AG08396 (cell line): ENCODE measurements at places on chromosomes 12 and 14.

- no peak for DNase-seq
These were observed 175.6 kb downstream of the DUSP6 start for GRCh38 chr12:89176676-89177075.

- no peak for DNase-seq
These were observed 90.1 kb downstream of the STXBP6 start for GRCh38 chr14:24959791-24960331.

DNA sequence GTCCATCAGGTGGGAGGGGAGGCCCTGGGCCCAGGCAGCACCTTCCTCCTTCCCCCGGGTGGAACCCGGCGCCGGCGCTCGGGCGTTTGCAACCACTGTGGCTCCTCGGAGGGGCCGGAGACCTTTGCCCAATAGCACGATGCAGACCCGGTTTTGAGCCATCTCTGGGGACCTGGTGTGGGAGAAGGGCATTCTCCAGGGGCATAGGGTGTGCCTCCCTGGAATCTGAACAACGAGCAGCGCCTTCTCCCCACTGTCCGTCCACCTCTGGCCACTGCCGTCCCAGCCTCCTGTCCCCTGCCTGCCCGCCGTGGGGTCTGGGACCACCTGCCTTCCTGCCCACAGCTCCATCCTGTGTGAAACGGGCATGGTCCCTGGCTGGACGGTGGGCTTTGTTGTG, 12.5 kb downstream of the ZFYVE21 start:
- no peak for DNase-seq

- DNase-seq, result no peak
These were observed 222.3 kb upstream of the TMTC1 start for GRCh38 chr12:30006021-30006420.

GRCh38 chr12:47271800-47272239, 192.1 kb upstream of the AMIGO2 start:
- no peak for DNase-seq

DNA sequence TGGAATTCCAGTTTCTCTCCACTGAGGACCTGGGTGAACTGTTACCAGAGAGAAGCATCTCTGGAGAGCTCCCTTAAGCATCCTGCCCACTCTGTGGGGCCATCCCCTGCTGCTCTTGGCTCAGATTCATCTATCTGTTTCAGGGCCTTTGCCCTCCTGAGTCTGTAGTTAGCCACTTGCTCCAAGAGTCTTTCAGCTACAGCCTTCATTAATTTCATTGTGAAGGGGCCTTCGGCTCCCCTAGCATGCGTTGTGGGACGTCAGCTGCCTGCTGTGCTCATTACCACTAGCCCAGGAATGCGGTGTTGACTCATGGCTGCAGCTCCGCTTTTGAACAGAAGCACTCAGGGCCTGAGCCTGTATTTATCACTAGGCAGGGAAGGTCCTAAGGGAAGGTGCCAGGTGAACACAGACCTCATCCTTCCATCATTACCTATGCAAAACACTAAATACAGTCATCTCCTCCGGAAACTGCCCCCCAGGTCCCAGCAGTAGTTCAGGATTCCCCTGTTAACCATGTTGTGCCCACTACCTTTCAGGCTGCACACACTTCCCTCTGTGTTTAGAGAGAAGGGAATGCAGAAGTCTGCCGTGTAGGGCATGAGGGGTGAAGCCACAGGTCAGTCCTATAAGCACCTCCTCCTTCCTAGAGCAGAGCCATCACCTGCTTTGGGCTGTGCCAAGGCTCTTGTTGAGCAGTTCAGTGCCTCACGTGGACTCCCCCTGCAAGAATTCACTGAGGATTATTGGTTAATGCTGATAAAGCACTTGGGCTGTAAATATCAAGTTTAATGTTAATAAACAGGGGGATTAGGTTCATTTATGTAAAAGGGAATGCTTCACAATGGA, 191.4 kb downstream of the CACNA1C start:
- peak; percentile 86 for DNase-seq

DNA sequence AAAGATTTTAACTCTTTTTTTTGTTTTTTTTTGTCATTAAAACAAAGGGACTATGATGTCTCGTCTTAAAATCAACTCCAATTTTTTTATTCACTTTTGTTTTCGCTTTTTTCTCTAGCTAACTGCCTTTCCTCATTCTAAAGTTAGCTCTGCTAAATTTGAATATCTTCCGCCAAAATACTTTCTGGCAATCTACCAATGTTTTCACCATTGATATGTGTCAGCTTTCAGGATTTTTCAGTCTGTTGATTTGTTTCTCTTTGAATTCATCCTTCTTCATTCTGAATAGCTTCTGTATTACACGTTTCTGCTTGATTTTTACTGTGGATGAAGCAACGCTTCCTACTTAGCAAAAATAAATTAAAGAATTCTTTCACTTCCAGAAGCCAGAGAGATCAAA, 38.7 kb upstream of the NOVA1 start:
- DNase-seq, result no peak

GRCh38 chr12:127503246-127503645, 763.7 kb upstream of the TMEM132C start:
- no peak for DNase-seq

- DNase-seq, result no peak
These were observed 11.2 kb upstream of the PLD4 start for GRCh38 chr14:104913435-104913834.

DNA sequence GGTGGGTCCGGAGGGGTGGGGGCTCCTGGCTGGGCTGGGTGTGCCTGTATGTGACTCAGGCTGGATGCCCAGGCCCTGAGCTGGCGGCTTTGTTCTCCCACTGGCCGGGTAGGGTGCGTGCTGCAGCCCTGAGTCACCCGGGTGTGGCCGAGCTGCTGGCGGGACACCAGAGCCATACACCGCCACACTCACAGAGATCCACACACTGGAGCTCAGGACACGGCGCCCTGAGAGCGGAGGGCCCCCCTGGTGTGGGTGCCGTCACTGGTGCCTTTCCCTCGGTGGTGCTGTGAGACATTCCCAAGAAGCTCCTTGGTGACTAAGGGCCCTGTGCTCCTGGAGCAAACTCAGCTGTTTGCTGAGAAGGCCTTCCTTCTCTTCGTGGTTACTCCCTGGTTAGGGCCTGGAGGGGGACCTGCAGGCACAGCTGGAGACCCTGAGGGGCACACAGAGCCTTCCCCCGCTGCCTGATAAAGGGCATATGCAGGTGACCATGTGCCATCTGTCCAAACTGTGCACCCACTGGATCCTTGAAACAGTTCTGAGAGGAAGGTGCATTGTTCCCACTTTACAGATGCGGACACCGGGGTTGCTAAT, 44.3 kb downstream of the KRT80 start:
- peak; percentile 98 for DNase-seq

DNA sequence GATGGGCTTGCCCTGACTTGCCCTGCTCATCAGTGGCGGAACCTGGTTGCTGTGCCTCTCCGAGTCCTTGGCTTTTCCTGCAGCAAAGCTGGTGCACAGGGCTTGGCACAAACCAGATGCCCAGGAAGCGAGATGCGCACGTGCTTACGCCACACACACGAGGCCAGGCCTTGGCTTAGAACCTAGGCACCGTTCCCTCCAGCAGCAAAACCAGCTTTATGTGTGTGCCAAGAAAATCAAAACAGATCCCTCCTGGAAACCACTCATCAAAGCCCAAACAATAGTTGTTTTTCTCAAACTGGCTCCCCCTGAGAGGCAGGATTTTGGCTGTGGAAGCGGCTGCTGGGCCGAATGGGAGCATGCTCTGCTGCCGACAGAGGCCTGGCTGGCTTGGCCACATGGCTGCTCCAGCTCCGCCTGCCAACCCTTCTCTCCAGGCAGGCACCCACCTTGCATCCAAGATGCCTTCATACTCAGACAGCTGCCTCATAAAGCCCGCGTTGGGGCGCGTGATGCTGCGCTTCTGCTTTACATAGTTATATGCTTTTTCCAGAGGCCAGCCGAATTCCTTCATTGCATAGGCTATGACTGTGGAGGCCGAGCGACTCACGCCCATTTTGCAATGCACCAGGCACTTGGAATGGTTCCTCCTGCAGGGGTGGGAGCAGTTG, 58.7 kb downstream of the SSH1 start:
- peak; percentile 48 for DNase-seq

- no peak for DNase-seq
These were observed 75.0 kb upstream of the MAP1LC3B2 start for GRCh38 chr12:116483959-116484750.

DNA sequence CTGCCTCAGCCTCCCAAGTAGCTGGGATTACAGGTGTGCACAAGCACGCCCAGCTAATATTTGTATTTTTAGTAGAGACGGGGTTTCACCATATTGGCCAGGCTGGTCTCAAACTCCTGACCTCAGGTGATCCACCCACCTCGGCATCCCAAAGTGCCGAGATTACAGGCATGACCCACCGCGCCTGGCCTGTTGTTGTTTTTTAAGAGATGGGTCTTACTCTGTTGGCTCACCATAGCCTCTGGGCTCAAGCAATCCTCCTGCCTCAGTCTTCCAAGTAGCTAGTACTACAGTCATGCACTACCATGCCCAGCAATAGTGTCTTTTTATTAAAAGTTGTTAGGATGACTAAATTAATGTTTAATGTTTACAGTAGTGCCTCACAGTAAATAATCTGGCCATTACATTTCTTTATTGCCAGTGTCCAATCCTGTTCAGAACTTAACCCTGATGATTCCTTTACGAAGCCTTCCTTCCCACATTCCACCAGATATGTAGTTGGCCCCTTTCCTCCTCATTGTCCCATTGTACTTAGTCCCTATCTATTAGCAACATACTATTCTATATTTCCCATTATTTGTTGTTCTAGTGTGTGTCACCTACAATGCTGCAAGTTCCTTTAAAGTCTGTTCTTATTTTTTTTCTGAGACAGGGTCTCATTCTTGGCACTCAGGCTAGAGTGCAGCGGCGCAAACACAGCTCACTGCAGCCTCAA, 8.8 kb upstream of the SMARCC2 start:
- no peak for DNase-seq

DNA sequence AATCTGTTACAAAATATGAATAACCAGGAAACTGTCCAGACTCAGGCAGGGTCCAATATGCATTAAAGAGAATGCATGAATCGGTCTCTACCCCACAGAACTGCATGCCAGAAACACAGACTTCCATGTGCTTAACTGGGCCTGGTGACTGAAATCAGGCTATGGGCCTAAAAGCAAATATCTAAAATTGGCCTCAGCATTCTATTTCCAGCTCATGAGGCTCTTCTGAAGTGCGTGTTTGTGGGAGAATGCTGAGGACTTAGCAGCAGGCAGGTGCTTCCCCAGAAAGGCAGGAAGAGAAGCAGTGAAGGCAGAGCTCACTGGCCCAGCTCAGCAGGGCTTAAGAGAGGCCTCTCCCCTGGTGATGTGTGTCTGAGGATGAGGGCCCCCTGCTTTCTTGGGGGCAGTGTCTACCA, 48.5 kb downstream of the ADGRD1 start:
- no peak for DNase-seq

DNA sequence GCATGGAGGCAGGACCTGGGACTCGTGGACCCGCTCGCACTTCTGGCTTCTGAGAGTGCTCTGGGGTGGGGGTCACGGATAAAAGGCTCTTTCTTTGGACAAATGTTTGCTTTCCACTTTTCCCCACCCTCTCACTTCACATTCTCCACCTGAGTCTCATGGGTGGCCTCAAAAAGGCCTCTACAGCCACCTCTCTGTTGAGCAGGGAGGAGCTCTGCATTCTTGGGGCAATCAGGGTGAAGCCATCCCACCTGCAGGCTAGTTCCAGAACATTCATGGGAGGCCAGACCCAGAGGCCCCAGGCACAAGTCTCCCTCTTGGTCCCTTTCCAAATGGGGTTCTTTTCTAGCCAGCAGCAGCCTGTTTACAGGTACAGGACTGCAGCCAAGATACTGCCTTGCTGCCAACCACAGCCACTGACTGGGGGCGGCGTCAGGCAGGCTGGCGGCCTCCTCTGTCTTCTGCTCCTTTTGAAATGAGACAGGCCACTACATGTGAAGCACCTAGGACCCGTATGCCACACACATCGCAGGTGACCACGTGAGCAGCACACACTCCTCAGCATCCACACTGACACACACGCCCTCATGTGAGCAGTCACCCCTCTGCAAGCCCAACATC, 18.2 kb upstream of the CEBPE start:
- DNase-seq, result no peak

GRCh38 chr12:70692681-70693288, 55.6 kb upstream of the PTPRB start:
- DNase-seq, result peak; percentile 45

DNA sequence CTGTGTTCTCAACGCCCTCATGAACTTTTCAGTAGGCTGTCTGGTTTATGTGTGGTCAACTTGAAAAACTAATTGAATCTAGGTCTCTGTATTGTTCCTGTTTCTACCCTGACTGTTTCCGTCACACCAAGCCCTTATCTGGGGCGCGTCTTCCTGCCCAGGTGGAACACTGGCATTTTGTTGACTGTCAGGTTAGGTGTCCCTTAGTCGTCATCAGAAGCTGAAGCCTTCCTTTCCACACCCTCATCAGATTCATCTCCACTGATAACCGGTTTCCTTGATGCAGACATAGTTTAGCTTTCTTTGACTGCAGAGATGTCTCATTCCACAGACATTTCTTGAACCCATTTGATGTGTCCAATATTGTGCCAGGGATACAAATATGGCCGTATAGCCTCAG, 96.5 kb downstream of the DUSP16 start:
- no peak for DNase-seq

DNA sequence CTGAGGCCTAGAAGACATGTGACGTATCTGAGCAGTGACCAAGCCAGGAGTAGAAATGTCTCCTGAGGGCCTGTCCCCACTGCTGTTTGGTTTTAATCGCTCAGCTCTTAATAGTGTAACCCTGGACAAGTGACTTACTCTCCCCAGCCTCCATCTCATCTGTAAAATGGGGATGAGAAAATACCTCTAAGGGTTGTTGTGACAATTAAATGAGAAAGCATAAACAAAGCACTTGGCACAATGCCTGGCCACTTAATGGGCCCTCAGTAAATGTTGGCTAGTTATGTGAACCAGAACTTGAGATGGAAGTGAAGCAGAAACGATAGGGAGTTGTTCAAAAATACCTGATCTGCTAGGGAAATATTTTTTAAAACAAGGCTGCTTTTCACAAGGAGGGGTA, 58.2 kb downstream of the HMGA2 start:
- DNase-seq, result no peak

- DNase-seq, result peak; percentile 16
These were observed 51.9 kb upstream of the ATF7IP start for GRCh38 chr12:14313379-14314138.

DNA sequence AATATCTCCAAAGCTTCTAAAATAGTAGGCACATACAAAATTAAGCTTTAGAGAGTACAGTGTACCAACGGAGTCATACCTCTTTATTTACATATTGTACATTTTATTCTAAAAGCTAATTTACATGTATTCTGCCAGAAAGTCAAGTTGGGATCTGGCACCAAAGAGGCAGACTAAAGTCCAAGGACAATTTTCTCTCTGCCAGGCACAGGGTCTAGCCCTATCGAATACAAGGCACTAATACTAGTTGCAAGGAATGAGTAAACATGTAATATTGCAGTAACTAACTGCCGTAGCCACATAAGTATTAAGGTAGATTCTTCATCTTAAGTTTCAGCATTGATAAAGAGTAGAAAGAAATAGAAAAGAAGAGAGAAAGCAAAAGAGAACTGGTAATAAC, 93.9 kb downstream of the RPS6KA5 start:
- DNase-seq, result no peak

DNA sequence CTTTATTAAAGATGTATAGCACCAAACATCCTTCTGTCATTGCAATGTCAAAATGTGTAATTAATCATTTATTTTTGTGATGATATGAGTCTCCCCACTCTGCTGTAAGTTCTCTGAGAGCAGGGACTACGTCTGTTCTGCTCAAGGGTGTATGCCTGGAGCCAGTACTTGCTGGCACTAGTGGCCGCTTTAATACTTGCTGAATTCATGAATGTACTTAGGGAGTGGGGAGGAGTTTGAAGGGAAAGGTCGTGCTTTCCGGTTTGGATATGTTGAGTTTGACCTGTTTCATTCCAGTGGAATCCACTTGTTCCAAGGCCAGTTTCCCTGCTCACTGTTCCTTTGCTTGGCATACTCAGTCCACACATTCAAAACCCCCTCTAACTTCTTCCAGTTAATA, 1.9 kb upstream of the DCAF5 start:
- peak; percentile 17 for DNase-seq
